Stimulated activated CD4-positive, alpha-beta T cell treated with anti-CD3 and anti-CD28 coated beads, Interleukin-12 subunit alpha, Interleukin-12 subunit beta, amount 100 ng/mL, for 48 hours (primary cell): ENCODE measurements at places on chromosomes 7 and 10.
A peak's percentile ranks its signal among the peaks of the same experiment; 100 is the strongest.

GRCh38 chr10:70657041-70657440 is 15.3 kb upstream of the ADAMTS14 start:
- DNase-seq = no peak

- no peak for DNase-seq
These were observed 4.1 kb downstream of the PRSS1 start for GRCh38 chr7:142753366-142753765.

DNA sequence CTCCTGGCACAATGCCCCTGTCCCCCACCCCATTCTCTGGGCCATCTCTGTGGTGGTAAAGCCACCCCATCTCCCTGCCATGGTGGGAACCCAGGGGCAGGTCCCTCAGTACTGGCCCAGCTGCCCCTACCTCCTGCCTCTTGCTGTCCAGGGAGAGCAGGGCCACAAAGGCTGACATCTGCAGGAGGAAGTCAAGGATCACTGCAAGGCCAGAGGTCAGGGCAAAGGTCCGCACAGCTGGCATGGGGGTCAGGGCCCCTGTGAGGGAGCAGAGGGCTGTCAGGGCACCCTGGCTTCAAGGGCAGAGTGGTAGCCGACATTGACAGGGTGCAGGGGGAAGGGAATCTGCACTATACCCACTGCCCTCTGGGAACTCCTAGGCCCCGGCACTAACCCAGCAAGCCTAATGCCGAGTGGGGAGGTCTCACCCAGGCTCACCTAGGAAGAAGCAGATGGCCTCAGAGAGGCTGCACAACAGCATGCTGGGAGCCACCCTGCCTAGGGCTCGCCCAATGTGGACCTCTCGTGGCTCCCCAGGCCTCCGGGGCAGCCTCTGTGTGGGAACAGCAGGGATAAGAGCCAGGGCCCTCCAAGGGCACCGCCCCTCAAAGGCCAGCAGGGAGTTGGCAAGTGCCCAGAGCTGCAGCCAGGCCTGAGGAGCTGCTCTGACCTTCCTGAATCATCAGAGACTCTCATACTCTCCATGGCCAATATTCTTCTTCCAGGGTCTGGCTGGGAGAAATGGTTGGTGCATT is 7.7 kb downstream of the NPC1L1 start:
- DNase-seq = no peak

DNA sequence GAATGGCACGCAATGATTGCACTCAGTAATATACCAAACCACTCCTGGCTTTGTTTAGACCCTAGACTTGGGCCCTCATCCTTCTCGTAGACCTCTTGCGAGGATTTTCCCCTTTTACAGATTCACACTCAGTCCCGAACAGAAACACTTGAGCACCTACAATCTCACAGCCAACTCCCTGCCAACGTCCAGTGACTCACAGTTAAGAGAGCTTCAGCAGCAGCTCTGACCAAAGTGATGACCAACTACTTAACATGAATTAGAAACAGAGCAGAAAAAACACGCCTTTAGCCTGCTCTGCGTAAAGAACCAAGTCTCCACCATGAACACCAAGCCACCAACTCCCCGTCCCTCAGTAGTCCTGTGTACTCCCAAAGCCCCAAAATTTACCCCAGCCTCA is 2.2 kb downstream of the DNAJC30 start:
- DNase-seq = no peak

- no peak for DNase-seq
These were observed 6.6 kb upstream of the STX1A start for GRCh38 chr7:73726083-73726466.

DNA sequence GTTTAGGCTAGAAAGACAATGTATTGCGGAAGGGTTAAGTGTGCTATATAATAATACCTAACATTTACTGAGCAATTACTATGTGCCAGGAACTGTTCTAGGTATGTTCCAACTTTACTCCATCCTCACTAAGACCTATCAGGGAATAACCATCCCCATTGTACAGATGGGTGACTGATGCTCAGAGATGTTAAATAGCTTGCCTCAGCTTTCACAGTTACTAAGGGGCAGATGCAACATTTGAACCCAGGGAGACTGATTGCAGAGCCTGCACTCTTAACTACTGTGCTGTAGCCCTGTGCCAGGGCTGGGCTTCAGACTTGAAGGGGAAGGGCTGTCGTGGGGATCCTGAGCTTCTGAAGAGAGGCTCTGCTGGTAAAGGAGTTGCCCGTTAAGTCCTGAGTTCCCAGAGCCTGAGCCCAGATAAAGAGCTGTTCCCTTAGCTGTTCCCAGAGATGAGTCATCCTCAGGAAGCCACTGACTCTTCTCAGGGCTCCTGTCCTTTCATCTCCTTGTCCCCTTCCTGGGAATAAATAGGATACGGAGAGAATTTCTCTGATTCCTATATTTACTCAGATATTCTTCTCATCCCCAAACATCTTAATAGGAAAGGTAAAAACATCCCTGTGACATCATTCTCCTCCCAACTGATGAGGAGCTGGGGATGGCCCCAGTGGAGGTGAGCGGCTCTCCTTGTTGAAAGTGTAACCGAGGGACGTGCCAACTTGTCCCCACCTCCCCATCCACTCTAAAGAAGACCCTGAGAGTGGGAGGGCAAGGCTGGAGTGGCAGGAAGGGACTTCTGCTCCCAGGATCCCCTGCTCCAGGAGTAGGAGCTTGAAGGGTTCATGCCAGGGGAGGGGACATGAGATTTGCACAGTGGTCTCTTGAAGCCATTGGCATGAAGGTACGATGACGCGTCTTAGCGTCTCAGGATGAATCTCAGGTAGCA is 28.0 kb upstream of the HABP2 start:
- DNase-seq = no peak

DNA sequence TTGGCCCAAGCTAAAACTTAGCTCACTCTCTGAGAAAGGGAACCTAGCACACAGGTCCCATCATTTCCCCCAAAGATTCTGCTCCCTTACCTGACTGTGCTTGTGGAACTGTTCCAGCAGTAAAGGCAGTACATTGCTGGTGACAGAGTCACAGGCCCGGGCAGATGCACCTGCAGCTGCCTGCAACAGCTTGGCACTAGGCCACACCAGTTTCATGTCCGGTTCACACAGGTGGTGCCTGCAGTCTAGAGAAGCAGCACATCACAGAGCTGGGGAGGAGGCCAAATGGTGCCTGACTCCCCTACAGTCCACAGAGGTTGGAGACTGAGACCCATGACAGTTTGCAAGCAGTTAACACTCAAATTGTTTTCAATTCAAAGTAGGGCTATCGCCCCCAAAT is 22.2 kb downstream of the ZDHHC16 start:
- DNase-seq = no peak

DNA sequence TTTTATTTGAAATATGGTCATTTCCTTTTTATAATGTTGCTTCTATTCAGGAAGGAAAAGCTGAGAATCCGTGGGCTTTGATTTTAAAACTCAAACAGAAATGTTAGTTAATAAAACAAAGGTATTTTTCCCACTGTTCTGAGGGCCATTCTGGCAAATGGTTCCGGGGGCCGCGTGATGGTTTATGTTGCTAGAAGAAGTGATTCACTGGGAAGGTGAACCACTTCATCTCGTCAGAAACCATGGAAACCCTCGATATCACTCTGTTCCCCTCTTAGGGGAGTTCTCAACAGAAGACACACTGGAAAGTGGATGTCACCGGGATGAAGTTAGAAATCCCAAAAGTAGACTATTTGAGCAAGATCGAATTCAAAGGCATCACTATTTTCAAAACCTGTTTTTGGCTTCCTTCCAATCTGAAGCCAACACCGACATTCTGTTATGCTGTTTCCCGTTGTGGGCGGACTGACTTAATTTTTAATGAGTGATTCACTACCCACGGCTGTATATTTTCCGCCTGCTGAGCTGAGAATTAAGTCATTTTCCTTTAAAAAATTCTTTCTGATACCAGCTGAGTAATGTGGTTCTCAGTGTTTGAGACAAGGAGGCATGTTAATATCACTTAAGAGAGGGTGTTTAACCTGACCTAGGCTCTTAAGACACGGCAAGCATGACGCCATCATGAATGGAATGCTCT is 84.1 kb downstream of the PTPRE start:
- DNase-seq = peak; percentile 42

DNA sequence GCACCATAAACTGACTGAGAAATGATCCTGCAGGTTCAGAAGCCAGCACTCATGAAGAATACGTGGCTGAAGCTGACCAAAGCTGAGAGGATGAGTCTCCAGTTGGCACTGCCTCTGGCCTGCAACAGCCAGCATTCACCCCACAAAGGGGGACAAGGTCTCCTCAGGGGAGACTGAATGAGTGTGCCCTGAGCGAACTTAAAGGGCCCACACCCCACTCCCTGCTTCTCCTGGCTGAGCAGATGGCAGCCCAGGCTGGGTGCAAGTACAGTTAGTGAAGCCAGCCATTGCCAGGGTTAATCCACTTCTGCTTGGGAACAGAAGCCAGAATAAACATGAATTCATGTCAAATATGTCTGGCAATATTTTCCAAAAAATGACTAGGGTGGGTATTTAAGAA is 98.1 kb downstream of the PPP1R17 start:
- DNase-seq = no peak

DNA sequence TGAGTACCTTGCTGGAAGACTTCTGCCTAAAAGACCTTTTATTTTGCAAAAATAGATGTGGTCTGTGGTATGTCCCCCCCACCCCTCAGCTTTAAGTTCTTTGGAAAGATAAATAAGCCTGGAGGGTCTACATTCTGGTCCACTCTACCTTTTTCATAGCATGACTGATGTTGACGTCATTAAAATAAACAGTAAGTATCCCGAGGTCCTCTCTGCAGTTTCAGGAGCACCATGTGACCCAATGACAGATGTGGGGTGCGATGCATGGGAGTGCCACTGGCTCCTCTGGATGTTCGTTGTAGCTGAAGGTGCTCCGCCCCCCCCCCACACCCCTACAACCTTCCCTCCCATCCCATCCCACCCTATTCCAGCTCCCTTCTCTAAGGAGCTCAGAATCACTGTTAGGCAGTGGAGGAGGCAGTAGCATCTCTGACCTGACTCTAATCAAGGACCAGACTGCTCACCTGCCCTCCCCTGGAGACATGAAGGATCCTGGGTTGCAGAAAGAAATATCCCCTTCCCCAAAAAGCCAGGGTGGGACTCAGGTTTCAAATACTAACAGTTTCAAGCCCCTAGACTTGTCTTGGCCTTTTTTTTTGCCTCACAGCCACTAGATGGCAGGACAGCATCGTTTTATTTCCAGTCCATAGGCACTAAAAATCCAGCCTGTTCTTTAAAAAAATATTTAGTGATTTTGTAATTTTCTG is 25.1 kb downstream of the CASP7 start:
- DNase-seq = no peak

GRCh38 chr7:3304131-3304530 is 3.1 kb downstream of the SDK1 start:
- DNase-seq = no peak

DNA sequence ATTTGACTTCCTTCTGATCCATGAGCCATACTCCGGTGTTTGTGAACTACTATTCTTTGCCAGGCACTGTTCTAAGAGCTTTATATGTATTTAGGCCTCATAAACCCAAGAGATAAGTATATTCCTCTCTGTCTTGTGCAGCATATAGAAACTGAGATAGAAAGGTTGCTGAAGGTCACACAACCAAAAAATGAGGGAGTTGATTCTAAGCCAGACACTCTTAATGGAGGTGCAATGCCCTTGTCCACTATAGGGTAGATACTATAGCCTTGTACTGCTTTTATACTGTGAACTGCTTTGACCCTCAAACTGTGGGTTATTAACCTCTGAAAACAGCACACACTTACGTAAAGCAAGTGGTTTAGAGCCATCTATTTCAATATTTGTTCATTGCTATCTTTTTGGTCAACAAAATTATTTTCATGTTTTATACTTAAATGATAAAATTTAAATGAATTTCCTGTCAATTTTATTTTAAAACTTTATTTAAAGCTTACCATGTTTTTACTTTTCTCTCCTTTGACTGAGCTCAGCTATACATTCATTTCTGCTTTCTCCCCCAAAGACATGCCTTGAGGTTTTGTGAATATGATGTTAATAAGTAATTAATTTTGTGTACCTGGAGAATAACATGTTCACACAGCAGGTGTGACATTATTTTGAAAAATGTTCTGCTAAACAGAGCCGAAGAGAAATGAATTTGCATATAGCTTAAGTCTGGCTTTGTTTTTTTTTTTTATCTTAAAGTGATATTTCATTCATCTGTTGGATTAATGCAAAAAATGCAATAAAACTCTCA is 687.3 kb downstream of the DNAJB9 start:
- no peak for DNase-seq

- DNase-seq = no peak
These were observed 44.0 kb downstream of the RTKN2 start for GRCh38 chr10:62224606-62225005.

GRCh38 chr7:7857143-7857583 is 111.4 kb upstream of the GLCCI1 start:
- DNase-seq = no peak

DNA sequence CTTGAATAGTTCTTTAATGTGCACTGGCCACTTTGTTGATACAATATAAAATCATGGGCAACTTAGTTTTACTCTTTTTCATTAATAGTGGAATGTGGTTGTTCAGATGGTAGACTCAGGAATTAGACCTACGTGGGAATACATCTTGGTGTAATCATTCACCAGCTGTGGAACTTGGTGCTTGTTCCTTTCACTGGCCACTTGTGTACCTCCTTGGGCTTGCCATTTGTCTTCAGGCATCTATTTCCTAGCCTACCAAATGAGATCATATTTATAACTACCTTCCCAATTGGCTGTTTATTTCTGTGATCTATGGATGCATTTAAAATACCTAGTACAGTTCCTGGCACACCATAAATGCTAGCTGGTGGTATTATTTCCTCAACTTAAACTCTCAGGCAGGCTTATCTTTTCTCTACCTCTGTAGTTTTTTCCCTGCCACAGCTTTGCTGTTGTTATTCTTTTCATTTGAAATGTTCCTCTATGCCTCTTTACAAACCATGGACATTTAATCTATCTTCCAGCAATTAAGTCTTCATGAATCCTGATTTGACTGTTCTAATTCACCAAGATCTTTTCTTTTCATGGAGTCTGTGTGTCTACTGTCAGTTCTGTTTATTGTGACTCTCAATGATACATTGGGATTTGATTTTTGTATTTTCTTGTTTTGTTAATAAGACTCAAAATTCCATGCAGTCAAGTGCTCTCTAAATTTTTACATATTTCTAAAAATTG is 113.0 kb downstream of the ADAM22 start:
- DNase-seq = no peak

GRCh38 chr10:50461123-50461522 is 162.6 kb downstream of the SGMS1 start:
- no peak for DNase-seq

DNA sequence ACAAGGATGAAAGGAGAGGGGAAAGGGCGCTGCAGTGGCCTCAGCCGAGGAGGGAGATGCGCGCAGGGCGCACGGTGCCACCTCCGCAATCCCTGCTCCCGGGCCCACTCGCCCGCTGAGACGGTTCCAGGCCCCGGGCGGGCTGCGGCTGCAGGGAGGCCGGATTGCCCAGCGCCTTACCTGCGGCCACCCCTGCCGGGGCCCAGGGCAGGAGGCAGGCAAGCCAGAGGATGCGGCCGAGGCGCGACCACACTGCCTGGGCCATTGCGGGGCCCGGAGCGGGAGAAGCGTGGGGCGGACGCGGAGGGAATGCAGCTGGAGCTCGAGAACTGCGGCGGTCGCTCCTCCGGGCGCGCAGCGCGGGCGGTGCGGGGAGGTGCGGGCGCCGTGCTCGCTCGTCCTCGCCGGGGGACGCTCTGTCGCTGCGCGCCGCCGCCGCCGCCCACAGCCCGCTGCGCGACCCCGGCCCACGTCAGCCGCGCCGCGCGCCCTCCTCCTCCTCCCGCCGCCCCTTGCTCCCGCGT is at the start of gene TMEM130:
Gene TMEM130 (minus strand): TSS at position 418 of the 524 bp plus-strand sequence. CDS start 153 bp downstream, at position 265.
- no peak for DNase-seq
